ENCODE measurements at places on chromosomes 7 and 10.

DNA sequence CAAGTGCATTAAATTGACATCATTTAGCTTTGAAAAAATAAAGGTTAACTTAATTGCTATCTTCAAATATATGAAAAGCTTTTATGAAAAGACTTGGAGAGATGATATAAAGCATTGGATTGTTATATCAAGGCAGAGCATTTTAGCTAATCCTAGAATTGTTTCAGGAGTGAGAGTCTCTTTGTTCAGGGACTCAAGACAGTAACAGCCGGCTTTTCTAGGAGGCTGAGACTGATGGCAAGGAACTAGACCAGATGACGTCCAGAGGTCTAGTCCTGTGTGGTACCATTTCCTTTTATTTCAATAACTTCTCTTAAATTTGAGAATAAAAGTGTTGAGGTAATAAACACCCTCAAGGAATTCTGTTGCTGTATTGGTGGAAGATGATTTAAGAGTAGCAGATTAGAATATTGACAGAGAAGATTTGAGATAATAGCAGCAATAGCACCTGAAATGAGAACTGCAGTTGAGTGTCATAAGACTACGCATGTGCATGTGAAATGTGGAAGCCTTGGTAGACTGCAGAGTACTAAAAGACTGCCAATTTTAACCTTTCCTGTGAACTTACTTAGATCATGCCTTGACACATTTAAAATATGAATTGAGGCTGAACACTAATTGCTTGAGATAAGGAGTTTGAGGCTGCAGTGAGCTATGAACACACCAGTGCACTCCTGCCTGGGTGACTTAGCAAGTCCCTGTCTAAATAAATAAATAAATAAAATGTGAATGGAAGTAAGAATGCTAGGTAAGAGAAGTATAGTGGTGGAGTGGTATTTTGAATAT is 79.6 kb downstream of the ZNRF2 start:
- DNase-seq: no peak

DNA sequence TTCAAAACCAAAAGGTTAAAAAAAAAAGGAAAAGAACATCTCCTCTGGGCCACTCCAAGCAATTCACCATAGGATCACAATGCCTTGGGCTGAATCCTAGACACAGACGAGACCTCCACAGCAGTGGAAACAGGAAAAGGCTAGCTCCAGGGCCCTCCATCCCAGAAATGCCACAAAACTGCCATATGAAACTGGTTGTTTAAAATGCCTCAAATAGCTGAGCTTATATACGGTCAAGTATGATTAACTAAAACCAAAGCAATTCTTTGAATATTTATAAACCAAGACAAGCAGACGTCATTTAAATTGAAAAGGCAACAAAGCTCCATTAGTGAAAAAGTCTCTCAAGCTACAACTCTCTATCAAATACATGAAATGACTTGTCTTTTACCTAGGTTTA is 63.1 kb downstream of the DOCK4 start:
- no peak for DNase-seq

- no peak for DNase-seq
These were observed 2.6 kb downstream of the PLEKHS1 start for GRCh38 chr10:113754125-113754524.

DNA sequence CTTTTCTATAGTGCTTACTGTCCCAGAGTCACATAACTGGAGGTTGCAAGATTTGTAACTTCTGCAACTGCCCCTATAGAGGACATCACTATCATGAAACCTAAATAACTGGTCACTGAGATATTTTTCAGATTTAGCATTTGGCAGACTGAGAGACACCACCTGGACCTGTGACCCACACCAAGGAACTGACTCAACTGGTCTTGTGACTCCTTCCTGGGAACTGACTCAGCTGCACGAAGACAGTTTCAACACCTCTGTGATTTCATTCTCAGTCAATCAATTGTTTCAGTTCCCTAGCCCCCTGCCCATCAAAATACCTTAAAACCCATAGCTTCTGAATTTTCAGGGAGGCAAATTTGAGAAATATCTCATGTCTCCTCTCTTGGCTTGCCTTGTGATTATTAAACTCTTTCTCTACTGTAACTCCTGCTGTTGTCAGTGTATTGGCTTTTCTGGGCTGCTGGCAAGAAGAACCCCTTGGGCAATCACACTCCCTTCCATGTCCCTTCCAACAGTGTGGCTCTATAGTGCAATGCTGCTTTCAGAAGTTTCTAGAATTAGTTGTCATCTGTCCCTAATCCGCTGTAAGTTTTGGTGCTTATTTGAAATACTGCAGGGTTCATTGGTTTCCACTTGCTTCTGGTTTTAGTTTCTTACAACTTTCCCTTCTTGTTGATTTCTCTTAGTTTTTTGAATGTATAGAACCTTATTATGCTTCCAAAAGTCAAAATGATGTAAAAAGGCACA is 127.8 kb upstream of the ADCY1 start:
- DNase-seq: no peak

DNA sequence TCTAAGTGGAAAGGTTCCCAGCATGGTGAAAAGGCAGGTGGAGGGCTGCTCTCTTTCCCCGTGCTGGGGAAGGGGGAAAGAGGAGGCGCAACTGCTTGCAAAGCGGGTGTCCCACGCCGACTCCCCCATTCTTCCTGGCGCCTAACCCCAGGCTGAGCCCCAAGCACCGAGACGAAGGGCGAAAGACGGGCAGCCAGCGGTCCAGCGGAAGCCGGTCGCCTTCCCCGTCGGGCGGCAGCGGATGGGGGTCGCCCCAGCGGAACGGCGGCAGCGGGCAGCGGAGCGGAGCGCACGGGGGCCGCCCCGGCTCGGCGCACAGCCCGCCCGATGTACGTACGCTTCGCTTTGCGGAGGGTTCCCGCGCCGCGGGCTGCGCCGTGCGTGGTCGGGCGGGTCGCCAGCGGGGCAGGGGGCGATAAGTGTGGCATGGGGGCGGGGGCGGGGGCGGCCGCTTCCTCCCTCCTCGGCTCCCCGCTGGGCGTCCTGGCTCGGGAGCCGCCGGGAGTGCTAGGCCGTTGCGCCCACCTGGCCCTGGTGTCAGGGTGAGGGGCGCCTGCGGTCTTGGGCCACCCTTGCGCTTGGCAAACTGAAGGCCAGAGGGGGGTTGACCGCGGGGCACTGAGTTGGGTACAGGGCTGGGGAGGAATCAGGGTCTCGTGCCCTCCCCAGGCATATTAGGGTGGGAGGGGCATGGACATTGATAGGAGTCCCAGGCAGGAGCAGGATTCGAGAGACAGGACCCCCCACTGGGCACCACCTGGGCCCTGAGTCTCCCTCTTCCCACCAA is 35.2 kb upstream of the HSPB1 start:
- no peak for DNase-seq

DNA sequence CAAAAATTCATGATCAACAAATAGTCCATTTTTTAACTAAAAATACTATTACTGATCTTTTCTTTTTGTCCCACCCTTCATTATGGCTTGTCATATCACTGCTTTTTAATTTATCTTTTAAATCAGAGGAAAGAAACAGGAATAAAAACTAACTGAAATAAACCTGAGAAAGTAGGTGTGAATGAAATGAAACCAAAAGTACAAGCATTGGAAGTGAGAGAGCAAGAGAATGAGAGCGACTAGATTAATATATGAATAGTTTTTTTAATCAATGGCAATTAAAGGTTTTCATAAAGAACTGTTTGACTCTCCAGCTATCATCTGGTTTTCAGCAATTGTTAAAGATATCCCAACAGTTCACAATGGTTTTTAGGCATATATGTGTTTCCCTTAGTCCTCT is 137.8 kb downstream of the SPAG6 start:
- no peak for DNase-seq

DNA sequence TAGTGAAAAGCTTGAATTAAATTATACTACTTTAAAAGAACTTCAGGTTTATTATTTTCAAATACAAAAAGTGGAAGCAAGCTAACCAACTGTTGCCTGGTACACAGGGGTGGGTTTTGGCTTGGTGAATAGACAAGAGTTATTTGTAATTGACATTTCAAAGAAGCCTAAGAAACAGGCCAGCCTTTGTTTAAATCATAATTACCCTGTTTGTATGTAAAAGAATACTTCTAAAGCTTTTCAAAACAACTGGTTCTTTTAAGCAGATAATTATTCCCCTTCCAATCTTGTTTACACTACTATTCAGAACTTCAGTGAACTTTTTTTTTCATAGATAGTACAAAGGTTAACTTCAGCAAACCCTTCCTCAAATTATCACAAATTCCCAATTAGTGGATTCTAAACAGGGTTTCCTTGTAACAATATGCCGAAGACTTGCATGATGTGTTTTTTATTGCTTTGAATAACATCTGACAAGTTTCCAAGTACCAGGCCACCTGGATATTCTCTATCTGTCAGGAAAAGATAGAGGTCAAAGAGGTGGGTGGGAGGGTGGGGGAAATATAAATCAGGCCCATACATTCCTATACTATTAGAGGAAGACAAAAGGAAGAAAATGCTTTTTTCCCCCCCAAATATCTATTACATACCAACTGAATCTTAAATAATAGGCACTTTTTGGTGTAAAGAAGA is 20.4 kb downstream of the SSMEM1 start:
- no peak for DNase-seq

- no peak for DNase-seq
These were observed 290.2 kb downstream of the DNAJB6 start for GRCh38 chr7:157627033-157627432.

GRCh38 chr10:128695931-128696330 is 569.7 kb upstream of the MKI67 start:
- no peak for DNase-seq

DNA sequence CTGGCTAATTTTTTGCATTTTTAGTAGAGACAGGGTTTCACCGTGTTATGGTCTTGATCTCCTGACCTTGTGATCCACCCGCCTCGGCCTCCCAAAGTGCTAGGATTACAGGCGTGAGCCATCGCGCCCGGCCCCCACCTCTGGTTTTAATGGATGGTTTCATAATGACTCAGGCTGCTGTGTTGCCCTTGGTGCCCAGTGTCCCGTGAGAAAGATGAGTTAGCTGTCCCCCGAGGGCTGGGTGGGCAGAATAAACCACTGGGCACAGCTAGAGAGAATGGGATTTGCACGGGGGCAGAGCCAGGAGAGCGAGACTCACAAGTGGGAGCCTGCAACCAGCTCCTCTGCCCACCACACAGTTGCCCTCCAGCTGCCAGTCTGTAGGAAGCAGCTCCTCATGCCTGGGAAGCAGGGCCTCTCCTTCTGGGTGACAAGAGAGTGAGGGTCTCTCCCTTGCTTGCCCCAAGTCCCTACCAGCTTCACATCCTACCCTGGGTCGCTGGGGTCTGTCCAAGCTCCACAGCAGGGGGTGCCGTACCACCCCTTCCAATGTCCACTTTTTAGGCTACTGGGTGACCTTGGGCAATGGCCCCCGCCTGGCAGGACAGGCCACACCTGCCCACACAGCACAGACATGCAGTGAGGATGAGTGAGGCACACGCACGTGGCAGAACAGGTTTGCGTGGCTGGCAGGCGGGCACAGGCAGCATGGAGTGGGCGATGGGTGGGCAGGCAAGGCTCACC is 16.1 kb upstream of the NDST2 start:
- DNase-seq: no peak

DNA sequence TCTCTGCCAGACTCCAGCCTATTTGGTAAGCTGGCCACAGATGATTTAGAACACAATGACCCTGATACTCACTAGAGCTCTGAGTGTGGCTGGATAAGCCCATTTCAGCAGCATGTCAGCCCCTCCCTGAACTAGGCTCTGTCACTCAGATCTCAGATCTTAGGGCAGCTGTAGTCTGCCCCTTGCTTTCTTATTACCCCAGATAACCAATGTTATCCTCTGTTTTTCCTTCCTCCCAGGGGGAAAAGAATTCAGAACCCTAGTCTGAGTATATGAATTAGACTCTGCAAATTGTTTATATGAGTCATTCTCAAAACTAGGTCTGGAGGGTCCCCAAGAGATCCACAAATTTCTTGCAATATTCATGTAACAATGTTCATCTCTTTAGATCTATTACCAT is 286.2 kb downstream of the KCNMA1 start:
- DNase-seq: no peak

DNA sequence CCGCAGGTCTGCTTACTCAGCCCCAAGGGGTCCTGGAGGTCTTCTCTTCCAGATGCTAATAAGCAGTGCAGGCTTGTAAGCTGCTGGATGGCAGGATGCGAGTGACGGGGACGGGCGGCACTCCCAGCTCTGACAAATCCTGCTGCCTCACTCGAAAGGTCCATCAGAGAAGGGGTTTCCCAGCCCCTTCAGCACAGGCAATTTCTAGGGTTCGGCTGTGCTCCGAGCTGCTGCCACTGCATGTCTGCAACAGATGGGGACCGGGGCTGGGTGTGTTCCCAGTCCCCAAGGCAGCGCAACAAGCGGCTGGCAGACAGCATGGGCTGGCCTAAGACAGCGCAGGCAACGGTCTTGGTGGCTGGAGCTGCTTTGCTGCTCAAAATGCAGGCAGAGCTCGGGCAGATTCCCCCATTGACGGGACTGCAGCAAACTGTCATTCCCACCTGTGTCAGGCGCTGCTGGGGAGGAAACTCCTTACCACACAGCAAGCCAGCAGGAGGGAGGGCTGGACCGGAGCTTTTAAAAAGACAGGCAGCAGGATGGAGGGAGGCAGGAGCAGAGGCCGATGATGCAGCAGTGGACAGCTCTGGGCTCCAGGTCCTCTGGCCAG is 62.4 kb downstream of the PRKAG2 start:
- DNase-seq: no peak

- no peak for DNase-seq
These were observed 26.5 kb upstream of the TRIL start for GRCh38 chr7:28984631-28985030.

DNA sequence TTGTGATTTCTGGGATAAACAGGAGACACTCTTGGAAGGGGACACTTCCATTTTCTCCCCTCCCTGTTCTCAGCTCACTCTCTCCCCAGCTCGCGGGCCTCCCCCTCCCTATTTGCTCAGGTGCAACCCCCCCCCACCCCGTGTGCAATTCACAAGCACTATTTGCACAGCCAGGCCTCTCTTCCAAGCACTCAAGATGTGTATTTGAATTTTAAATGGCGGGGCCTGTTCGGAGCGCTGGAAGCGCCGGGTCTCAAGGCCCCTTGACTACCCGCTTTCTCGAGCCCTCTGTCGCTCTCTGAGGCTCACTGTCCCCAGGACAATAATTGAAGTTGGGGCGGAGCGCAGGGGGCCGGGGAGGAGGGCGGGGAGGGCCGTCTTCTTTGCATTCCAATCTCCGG is 7.8 kb downstream of the SHH start:
- no peak for DNase-seq

- DNase-seq: no peak
These were observed 114.5 kb upstream of the CAV2 start for GRCh38 chr7:116384936-116385635.

- no peak for DNase-seq
These were observed 7.6 kb upstream of the PDE1C start for GRCh38 chr7:32077806-32078205.

Data from CD4-positive, alpha-beta T cell treated with Interleukin-15 for 1 hour (primary cell).